ENCODE measurements at places on chromosomes 3 and 15. TPM values are rescaled to one million over a fixed set of nuclear protein-coding genes. Genes with fewer than 3 reads are reported as not detected.

GRCh38 chr3:143835312-143835711 is 13.0 kb downstream of the SLC9A9 start:
- no peak for DNase-seq

Gene NR2E3
- 1.2 TPM for total RNA-seq

Gene IFT57
- 52.5 TPM for total RNA-seq

Gene ZIC1
- not detected for total RNA-seq
